CD4-positive, alpha-beta T cell treated with Interleukin-12 subunit alpha and Interleukin-12 subunit beta, for 1 hour (primary cell): ENCODE measurements at places on chromosomes 6 and 20.

GRCh38 chr6:44931385-44931784 lies 396.7 kb upstream of the RUNX2 start:
- DNase-seq = no peak

DNA sequence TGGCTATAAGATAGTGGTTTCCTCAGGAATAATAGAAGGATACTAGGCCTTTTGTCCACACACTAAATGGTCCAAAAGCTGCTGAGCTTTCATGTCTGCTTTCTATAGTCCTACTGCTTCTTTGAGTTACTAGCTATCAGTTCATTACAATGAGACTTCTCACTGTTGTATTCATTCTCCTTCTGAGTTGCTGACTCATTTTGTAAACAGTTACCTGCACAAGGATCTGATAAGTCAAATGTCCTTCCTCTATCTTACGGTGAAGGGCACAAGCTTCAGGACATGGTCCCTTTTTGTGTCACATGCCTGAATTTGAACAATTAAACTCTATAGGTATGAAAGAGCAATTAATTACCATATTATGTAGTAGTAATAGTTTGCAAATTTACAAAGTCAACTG lies 90.5 kb downstream of the MAN1A1 start:
- no peak for DNase-seq

- DNase-seq = no peak
Measured at GRCh38 chr6:116492331-116493067, 18.9 kb upstream of the CALHM5 start.

DNA sequence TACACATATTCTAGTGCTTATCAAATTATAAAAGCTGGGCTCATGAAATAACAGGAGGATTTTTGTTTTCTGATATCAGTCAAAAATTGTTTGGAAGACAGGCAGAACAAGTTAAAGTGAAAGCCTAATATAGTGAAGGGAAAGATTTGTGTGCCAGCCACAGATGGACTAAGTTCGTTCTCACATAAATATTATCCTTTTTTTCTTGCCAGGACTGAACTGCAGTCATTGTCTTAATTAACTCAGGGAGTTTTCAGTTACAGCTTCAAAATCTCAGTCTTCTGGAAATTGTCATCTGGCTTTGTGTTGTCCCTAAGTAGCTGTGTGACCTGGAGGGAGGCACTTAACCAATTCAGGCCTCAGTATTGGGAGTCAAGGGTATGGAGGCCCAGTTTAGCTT lies 40.7 kb downstream of the PLCB4 start:
- no peak for DNase-seq

DNA sequence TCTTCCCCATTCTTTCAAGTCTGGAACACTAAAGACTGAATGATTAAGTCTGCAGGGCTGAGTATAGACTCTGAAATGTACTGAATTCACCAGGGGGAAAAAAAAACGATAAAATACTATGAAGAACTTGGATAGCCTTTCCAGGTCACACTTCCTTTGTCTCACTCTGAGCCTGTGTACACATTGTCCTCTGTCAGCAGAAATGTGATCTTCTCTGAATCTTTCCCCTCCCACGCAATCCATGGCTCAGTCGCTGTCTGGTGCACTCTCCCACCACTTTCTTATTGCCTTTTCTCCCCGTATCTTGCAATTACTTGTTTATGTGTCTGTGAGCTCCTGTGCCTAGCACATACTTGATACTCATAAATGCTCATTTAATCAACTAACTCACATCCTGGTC lies 212.6 kb upstream of the RSPO3 start:
- DNase-seq = no peak

DNA sequence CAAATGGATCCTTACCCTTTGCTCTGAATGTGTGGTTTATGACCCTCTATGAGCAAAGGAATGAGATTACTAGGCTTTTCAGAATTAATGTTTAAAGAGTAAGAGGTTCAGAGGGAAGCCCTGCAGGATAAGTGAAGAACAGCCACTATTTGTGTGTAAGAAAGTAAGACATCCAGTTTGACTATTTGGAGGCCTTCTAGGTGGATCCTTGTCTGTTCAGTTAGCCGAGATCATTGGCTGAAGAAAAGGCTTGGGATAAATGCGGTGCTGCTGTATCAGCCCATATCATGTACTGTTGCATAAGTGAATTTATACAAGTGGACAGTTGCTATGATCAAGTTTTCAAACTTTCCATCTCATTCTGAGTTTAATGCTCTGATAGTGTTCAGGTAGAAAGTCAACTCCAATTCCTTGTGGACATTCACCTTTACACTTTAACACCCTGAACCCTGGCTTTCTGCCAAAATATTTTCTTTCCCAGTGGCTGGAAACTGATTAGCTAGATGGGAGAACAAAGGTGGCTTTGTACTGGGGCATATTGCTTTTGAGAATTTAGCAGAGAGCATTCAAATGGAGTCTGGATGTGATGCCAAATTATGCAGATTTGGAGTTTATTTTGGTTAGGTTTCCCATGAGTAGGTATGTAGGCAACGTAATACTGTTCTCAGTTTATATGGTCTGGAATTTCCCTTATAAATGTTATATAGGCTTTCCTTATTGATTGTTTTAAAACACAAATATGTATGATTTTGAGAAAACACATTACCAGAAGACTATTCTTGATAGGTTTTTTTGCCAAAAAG lies 15.0 kb downstream of the PARD6B start:
- DNase-seq = no peak

- no peak for DNase-seq
Measured at GRCh38 chr6:128964233-128964755, 81.4 kb downstream of the LAMA2 start.

- DNase-seq = peak; percentile 55
Measured at GRCh38 chr6:52839124-52840055, 1.2 kb downstream of the GSTA5 start.

- no peak for DNase-seq
Measured at GRCh38 chr20:825710-826421, 7.6 kb upstream of the FAM110A start.

GRCh38 chr20:50471231-50471630 lies 39.0 kb upstream of the PTPN1 start:
- no peak for DNase-seq

- no peak for DNase-seq
Measured at GRCh38 chr6:163786995-163787671, 372.6 kb downstream of the QKI start.

GRCh38 chr20:33601861-33602260 lies 60.3 kb upstream of the C20orf144 start:
- DNase-seq = no peak

- no peak for DNase-seq
Measured at GRCh38 chr6:107401573-107401972, 57.8 kb downstream of the PDSS2 start.

GRCh38 chr20:37235065-37235464 lies 26.5 kb downstream of the GHRH start:
- no peak for DNase-seq

DNA sequence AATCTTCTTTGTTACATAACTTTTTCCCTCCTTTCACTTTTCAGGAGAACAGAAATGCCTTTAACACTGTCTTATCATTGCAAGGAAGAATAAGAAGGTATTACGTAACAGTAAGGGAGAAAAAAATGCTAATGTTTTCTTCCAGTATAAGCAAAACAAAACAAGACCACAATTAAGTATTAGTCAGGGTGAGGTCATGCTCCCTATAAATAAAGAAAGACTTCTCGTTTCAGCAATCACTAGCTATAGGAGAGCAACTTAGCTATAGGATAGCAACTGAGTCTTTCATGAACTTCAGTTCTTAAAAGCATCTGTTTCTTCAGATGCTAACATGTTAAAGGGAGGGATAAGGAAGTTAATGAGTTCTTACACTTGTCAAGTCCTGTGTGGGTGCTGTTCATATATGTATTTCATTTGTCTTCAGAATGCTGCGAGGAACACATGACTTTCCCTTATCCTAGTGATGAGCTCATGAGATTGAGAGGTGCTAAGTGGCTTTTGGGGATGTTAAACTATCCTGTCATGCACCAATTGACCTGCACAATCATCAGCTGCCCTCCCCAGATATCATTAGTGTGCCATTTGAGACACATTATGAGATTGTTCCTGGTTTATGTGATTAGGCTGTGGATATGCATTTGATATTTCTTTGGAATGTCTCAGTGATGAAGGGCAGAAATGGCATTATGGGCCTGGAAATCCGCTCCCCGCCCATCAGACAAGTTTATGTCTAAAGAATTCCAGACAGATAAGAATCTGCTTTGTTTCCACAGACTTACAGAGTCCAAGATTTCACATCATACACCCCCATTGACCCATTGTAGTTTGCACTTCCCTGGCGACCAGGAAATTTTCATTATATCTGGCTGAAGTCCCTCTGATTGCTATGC lies 37.5 kb downstream of the LAMA4 start:
- DNase-seq = no peak

GRCh38 chr20:10309326-10309725 lies 90.7 kb downstream of the SNAP25 start:
- DNase-seq = no peak

GRCh38 chr6:32131439-32131948 lies 1.4 kb upstream of the FKBPL start:
- no peak for DNase-seq

DNA sequence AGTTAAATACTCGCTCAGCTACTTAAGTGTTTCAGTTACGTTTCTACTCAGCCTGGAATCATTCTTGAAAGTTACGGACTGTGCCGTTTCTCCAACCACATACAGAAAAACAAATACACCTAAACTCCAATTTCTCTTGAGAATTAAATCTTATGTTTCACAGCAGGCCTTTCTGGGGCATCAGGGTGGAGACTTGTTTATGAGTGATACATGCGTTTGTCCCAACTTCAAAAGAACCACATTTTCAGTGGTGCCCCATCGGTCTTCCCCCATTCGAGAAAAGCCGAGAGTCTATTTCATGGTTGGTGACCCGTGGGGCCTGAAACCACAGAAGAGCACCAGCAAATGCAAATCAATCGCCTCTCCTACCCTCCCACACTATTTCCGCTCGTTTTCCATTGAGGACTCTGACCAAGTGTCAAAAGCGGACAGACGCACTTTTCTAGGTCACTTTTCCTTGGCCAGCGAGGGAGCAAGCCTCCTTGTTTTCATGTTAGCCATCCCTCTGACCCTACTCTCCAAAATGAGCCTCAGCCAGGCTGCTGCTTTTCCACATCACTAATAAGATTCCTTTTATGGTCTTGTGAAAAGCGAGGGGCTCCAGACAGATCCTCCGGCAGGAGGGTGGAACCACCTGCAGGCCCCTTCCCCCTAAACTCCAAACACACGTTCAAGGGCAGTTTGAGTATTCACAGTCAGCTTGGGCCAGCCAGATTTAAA lies 3.1 kb downstream of the JAG1 start:
- no peak for DNase-seq

DNA sequence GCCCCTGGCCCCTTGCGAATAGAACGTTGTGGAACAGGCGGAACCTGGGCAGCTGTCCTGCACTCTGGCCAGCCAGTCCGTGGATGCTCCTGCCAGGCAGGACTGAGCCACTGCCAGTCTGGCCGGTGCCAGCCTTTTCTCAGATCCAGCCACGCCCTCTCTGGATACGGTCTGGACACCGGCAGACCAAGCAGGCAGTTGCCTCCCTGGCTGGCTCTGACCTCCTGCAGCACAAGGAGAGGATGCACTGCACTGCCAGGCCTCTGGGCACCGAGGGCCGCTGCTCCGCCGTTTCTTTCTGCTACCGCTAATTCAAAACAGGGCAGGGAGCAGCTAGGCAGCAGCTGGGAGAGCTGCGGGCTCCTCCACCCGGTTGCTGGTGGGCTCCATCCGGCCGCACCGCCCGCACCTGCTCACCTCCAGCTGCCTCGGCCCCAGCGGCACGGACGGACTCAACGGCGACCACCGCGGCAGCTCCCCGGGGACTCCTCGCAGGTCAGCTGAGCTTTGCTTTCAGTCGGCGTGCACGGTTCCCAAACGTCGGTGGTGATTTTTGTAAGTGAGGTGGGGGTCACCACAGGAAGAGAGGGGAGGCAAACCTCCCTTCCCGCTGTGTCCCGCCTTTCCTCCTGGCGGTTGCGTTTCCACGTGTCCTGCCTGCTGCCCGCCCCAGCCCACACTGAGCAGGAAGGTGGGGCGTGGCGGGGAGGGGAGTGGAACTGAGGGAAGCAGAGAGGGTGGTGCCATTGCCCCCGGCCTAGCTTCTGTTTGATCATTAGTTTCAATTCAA lies 30.3 kb upstream of the AFDN start:
- DNase-seq = no peak

DNA sequence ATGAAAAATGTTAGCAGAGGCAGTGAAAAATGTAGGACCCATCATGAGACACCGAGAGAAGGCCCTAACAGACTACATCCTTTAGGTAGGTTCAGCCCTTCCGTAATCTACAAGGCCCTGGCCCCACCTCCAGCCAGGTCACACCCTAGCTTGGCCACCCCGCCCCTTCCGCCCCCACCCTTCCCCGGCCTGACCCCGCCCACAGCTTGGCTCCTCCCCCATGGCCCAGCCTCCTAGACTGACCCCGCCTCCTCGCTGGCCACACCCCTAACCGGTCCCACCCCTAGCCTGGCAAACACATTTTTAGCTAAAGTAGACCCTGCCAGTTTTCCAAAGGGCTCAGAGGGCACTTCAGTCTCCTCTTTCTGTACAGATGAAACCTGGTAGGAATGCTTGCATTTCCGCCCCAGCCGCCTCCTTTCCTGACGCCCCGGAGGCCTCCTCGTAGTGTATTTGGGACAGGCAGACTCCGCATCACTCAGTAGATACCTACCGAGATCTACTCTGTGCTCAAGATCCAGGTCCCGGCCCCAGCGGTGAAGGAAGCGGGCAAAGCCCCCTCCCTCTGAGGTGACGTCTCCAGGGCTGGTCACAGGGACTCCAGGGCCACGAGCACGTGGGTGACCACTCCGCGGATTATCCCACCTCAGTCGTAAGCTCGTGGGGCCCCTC lies 443.5 kb downstream of the PREX1 start:
- peak; percentile 0 for DNase-seq

DNA sequence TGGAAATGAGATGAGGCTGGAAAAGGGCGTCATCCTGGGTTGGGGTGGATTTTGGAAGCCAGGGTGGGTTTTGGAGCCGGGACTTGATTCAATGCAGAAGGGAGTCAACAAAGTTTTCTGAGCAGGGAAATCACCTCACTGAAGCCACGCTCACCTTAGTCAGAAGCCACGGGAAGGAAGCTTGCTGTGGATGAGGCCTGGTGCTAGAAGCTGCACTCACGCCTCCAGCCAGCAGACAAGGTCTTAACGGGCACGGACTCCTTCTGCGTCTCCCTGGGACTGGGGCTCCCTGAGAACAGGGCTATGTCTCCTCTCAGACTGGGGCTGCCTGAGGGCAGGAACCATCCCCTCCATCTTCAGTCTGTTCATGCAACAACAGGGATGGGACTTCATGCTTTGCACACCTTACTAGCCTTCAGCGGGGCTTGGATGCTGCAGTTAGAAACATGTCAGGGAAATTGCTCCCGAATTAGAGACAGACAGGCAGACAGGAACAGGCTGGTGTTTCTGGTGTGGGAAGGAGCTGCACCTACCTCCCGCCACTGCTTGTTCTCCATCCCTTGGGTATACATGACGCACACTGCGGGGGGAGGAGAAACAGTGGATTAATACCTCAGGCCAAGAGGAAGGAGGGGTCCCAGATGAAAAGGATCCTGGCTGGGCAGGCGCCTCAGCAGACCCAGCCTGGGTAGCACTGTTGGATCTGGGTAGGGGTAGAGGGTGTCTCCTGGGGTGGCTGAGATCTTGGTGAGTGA lies 17.5 kb downstream of the CPNE5 start:
- no peak for DNase-seq
